GOT3 (cell line): ENCODE measurements at places on chromosomes 13 and 19.

DNA sequence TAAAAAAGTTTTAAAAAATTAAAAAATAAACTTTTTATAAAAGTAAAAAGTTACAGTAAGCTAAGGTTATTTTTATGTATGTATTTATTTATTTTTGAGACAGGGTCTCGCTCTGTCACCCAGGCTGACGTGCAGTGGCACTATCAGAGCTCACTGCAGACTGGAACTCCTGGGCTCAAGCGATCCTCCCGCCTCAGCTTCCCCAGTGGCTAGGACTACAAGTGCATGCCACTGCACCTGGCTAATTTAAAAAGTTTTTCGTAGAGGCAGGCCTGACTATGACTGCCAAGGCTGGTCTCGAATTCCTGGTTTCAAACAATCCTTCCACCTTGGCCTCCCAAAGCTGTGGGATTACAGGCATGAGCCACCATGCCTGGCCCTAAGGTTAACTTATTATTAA is 64.1 kb downstream of the CDADC1 start:
- no peak for DNase-seq

- DNase-seq: no peak
Observed at GRCh38 chr19:39807846-39808364, 26.1 kb downstream of the DYRK1B start.

GRCh38 chr19:47330466-47330869 is 1.5 kb upstream of the C5AR2 start:
- DNase-seq: no peak

DNA sequence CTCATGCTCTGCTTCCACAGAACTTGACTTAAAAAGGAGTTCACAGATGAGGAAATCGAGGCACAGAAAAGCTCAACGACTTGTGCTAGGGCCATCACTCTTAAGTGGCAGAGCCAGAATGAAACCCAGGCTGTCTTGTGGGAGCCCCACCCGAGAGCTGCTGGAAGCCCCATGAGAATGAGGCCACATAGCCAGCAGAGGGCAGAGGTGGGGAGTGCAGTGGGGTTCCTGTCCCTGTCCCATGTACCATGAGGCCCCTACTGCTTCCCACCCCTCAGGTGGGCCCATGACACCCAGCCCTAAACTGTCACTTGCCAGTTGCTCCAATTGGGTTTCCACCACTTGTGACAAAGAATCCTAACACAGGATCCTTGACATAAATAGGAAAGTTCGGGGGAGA is 175.9 kb downstream of the IRS2 start:
- DNase-seq: no peak

DNA sequence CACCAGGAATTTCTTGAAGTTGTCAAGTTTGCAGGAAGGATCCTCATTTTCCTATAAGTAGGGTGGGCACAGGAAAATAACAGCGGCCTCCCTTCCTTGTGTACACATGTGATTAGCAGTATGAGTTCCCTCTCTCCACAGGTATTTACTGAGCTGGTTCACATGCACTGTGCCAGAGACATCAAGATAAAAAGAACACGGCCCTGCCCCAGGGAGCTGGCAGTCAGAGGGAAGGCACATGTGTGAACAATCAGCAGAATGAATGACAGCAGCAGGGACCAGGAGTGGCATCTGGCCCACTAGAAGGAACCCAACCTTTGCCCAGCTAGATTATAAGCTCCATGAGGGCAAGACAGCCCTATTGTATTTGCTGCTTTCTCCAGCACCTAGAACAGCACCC is 13.9 kb downstream of the DOCK9 start:
- DNase-seq: no peak

GRCh38 chr13:109406376-109406992 is 379.9 kb downstream of the IRS2 start:
- DNase-seq: no peak

GRCh38 chr13:107721125-107721869 is 494.0 kb downstream of the LIG4 start:
- DNase-seq: no peak

DNA sequence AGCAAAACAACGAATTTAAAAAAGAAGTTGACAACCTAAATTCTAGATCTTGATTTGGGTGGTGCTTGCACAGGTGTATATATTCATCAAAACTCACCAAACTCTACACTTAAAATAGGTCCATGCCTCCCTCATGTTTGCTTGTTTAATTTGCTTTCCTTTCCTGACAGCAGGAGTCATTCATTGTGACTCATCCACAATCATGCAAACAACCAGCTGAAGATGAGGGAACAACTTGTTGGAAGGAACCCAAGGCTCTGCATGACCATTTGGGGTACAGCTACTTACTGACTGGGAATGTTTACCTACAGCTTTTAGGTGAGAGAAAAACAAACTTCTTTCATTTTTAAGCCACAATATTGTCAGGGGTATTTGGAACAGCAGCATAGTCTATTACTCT is 96.6 kb downstream of the RXFP2 start:
- no peak for DNase-seq

GRCh38 chr19:7718668-7719067 is 13.2 kb downstream of the CLEC4G start:
- DNase-seq: no peak

- no peak for DNase-seq
Observed at GRCh38 chr19:48239582-48240141, 16.1 kb downstream of the CARD8 start.

- DNase-seq: no peak
Observed at GRCh38 chr13:67100730-67101129, 129.4 kb downstream of the PCDH9 start.

GRCh38 chr13:22061806-22062391 is 391.0 kb downstream of the FGF9 start:
- DNase-seq: no peak
